ENCODE measurements at places on chromosomes 12 and 14.

- DNase-seq = no peak
Measured at GRCh38 chr12:114555451-114555850, 128.5 kb downstream of the TBX3 start.

DNA sequence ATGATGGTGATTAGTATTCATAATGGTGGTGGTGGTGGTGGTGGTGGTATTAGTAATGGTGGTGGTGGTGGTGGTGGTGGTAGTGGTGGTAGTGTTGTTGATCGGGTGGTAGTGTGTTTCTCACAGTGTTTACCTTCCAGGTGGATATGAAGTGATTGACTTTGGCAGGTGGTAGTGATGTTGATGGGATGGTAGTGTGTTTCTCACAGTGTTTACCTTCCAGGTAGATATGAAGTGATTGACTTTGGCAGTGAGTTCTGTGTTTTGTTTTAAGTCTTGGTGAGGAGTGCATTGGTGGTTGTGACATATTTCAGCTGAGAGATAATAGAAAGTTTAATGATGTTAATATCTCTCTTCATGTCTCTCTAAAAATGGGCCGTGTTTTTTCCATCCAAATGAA, 189.4 kb downstream of the TMTC2 start:
- no peak for DNase-seq

DNA sequence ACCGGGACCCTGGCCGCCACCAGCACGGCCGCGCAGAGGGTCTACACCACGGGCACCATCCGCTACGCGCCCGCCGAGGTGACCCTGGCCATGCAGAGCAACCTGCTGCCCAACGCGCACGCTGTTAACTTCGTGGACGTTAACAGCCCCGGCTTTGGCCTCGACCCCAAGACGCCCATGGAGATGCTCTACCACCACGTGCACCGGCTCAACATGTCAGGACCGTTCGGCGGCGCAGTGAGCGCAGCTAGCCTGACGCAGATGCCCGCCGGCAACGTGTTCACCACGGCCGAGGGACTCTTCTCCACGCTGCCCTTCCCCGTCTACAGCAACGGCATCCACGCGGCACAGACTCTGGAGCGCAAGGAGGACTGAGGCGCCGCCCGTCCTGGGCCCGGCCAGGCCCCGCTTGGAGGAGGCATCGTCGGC, 150.1 kb downstream of the EGLN3 start:
- no peak for DNase-seq

DNA sequence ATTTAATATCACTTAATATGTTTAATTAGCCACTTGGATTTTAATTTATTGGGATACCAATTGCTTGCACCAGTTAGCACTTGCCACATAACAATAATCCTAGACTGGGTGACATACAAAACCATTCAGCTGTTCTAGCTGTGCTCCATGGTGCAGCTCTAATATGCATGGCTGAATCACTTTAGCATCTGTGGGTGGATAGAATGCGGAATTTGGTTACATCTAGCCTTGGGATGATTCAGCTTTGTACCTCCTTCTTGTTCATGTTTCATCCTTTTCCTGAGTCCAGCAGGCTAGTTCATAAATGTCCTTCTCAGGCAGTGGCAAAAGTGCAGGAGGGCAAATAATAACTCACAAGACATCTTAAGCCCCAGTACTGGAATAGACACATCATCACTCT, 1263.0 kb downstream of the LRFN5 start:
- peak; percentile 20 for DNase-seq

DNA sequence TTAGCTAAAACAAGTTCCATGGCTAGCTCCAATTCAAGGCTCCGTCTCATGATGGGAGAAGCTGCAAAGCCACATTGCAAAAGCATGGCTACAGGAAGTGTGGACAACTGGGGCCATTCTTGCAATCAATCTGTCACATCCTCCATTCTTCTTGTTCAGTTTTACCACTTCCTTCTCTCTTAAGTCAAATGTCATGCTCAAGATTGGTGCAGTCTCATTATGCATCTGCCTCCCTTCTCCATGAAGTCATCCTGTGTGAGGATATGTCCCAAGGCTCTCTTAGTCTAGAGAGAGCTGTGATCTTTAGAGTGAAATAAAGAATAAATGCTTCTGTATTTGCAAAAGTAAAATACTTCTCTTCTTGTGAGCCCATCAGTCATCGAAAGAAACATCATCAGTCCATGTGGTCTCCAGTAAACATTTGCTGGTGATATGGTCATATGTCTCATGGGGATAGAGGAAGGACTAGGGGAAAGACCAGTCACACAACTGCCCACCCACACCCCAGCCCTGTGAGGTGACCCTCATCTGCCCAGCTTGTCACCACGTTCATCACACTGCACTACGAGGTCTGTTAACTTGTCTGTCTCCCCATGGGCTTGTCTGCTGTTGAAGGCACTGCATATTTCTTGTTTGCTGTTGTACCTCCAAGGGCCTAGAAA, 303.0 kb downstream of the NUAK1 start:
- DNase-seq = no peak

DNA sequence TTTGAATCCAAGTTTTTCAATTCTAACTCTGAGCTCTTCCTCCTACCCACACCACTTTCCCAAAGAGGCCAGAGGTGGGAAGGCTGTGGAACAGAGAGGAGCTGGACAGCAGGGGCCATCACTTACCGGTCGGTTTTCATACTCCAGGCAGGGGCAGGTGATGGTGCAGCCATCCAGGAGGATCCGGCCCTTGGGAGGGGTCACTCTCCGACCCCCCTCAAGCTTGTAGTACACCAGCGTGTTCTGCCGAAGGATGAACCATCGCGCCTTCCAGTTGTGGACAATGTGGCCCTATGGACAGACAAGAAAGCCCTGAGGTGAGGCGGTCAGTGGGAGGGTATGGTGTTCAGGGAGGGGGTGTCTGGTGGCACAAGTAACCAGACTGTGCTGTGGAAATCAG, 14.4 kb downstream of the PLEK2 start:
- DNase-seq = no peak

DNA sequence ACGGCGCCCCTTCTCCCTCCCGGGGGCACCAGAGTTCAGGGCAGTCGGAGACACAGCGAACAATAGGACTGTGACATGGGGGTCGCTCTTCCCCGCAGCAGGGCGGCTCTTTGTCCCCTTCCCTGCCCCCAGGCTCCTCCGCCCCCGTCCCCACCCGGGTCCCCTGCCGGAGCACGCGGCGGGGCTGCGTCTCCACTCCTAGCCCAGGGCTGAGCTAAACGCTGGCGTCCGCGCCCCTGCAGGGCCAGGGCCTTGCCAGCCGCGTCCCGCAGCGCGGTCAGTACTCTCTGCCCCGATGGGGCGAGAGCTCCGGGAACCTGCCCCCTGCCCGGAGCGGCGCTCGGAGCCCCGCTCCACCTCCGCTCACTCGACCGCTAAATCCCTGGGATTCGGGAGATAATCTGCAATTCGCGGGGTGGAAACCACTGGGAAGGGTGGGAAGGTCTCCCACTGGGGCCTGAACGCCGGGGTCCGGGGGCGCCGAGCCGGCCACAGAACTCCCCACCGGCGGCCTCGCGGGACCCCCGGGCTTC, 825 bp upstream of the CCDC85C start:
- no peak for DNase-seq
